Foreskin fibroblast (primary cell): ENCODE measurements at places on chromosomes 6 and 20.

- DNase-seq = peak; percentile 62
Observed at GRCh38 chr6:157867155-157867559, 44.1 kb downstream of the SNX9 start.

GRCh38 chr6:135163440-135163738, 17.7 kb upstream of the MYB start:
- no peak for DNase-seq

GRCh38 chr20:51978070-51978501, 175.8 kb upstream of the SALL4 start:
- no peak for DNase-seq

DNA sequence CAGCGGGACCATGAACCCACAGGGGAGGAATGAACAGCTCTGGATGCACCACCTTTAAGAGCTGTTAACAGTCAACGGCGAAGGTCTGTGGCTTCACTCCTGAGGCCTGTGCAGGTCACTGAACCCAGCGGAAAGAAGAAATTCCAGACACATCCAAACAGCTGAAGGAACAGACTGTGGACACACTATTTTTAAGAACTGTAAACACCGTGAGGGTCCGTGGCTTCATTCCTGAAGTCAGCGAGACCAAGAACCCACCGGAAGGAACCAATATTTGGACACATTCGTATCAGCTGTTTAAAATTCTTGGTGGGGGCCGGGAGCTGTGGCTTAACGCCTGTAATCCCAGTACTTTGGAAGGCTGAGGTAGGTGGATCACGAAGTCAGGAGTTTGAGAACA, 5.4 kb upstream of the TMEM14B start:
- no peak for DNase-seq

GRCh38 chr6:139262519-139263300, 29.1 kb downstream of the TXLNB start:
- no peak for DNase-seq

GRCh38 chr6:34559651-34560365, 3.7 kb upstream of the SPDEF start:
- no peak for DNase-seq

DNA sequence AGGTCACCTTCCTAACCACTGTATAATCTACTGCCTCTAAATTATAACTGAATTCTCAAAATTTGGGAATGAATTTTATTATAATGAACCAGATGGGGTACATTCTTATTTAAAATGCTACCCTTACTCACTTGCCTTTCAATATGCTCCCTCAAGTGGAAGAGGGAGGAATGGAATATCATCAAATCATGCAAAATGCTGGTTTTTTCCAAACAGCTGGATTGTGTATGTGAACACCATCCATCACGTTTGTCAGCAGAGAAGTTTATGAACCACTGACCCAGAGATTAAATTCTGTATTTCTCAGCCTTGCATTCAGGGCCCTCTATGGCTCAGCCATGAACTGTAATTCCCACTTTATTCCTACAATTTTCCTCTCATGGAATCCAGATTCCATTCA, 40.5 kb downstream of the CBLN4 start:
- no peak for DNase-seq

- no peak for DNase-seq
Observed at GRCh38 chr20:18166241-18166881, 28.7 kb downstream of the KAT14 start.

DNA sequence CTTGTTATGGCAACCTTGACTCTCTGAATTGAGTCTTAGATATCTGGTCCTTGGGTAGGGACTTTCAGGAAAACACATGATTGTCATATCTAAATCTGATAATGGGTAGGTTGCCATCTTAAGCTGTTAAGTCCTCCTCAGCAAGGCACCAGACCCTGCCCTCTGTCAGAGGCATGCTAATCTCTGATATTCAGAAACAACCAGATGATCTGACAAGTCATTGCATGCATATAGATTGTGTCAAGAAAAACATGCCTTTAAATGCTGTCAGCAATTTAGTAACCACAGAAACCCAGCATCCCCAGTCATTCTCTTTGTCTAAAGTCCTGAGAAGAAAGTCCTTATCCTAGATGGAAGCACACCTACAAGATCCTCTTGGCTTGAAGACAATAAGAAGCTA, 149.1 kb downstream of the EDN1 start:
- DNase-seq = no peak

DNA sequence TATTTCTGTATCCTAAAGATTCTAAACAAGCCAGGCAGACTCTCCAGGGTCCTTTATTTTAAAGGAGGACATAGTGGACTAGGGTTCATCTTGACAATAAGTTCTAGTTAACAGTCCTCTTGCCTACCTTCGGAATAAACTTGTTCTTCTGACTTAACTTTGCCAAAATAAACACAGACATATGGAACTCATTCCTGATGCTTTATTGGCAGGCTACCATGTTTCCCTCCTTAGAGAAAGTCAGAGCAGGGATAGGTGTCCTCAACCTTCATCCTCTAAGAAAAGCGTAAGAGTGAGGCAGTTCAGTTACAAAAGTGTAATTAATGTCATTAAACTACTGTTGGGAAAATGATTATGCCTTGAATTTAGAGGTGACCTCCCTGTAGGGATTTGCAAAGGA, 46.9 kb upstream of the NRSN1 start:
- DNase-seq = peak; percentile 1

DNA sequence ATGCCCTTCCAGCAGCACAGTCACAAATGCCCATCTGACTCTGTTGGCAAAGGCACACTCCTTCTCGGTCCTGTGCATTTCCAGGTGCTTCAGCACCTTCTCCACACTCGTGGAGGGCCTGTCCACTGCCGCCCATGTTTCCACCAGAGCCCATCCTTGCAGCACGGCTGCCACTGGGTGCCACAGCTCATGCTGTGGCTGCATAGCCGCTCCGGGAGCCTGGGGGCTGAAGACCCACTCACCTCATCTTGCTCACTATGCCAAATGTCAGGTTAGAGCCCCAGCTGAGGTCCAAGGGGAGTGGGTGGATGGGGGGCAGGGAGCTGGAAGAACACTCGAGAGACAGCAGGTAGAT, 6.9 kb downstream of the ZKSCAN3 start:
- DNase-seq = no peak
